ENCODE measurements at places on chromosomes 4 and X.

DNA sequence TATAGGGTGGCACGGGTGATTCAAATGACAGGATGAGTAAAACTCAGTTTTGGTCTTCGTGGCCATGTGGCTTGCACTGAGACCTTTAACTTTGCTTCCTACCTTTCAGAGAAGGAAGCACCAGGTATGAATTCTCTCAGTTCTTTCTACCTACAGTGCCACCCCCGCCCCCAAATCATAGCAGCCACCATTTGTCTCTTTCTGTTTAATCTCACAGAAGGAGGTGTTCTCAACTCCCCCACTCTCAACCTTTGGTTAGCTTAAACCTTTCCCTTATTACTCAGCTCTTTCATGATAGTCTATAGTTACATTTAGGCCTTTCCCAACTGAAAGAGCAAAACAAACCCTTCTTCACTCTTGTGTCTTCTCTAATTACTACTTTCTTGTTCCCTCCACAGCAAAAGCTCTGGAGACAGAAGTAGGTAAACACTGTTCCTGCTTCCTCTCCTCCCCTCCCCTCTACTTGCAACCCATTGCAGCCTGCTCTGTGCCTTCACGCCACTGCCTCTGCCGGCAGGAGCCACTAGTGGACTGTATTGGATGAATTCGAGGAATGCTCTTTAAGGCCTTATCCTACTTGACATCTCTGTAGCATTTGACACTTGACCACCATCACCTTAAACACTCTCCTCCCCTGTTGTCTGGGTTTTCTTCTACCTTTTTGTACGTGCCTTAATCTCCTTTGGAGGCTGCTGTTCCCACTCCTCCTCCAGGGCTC is 123.7 kb downstream of the AFF1 start:
- DNase-seq: peak; percentile 20

DNA sequence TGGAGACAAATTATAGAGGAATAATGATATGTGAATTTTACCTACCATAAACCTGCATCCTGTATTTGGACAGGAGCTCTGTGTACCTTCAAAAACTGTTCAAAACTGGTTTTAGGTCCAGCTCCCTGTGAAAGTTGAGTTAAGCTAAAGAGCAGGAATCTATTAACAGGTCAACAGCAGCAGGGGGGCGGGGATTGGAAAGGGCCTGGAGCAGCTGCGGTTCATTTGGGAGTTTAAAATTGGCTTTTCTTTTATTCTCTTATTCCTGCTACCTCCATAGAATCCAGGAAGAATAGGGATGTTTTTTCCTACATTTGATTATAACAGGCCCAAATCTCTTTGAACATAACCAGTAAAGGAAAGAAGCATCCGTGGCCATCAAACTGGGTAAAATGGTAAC is 23.8 kb downstream of the SHROOM3 start:
- DNase-seq: no peak

DNA sequence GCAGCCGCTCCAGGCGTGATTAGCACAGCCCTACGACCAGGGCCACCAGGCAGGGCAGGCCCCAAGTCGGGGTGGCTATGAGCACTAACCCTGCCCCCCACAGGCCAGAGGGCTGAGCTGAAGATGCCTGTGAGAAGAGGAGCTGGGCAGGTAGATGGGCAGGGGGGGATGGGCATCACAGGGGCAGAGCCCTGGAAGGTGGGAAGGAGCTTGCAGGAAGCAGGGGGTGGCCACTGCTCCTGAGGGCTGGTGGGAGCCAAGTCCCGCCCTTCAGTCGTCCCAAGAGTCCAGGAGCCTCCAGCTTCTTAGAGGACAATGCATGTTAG is 7.3 kb upstream of the MXD4 start:
- no peak for DNase-seq

- DNase-seq: no peak
These were observed 89.7 kb upstream of the PCDH7 start for GRCh38 chr4:30630431-30630830.

DNA sequence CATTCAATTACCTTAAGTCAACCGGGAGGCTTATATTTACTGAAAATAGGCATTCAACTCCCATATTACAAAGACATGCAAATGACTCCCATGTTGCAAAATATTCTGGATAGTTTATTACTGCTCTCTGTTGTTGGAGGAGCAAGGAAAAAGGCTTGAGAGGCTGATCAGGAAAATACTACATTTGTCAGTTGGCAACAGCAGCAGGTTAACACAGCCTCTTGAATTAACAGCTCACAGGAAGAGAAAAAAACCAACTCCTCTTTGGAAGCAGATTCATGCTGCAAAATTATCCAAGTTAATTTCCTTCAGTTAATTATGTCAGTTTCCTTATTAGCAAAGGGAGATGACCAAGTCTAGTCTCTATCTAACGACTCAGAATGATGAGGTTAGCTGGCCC is 238.9 kb downstream of the MAML3 start:
- no peak for DNase-seq

- DNase-seq: no peak
These were observed 95.5 kb upstream of the MSX1 start for GRCh38 chr4:4763822-4764557.

DNA sequence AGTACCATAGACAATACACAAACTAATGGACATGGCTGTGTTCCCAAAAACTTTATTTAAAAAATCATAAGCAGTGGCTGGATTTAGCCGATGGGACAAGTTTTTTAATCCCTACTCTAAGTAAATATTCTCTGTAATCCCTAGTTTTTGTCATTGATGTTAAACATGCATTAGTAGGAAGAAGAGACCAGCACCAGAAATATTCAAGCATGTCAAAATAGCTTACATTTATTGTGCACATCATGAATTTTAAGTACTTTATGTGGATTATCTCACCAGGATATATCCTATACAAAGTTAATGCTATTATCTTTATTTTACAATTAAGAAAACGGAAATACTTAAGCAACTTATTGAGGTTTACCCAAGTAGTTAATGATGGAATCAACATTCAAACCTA is 46.0 kb downstream of the HSPA4L start:
- no peak for DNase-seq

- DNase-seq: no peak
These were observed 23.0 kb upstream of the OTUD4 start for GRCh38 chr4:145203410-145203809.

DNA sequence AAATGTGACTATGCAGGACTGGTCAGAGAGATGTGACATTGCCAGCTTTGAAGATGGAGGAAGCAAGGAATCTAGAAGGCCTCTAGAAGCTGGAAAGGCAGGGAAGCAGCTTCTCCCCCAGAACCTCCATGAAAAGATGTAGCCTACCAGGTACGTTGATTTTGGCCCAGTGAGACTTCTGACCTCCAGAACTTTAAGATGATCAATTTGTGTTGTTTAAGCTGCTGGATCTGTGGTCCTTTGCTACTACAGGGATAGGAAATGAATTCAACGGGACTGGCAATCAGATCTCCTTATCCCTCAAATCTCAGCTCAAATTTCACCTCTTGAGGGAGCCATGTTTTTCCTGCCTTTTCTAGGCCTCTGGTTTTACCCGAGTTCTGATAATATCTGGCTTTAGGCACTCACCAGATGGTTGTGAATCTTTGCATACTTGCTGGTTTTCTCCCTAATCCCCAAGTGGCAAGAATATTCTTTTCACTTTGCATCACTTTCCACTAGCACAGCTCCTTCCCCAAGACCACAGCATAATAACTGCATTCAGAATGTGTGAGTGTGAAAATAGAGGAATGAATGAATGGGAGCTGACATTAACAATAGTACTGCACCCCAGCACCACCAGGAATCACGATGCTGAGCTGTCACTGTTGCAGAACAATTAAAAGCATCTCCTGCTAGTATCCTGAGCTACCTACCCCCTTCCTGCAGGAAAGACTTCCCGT is 25.5 kb upstream of the TMSB4X start:
- DNase-seq: no peak

Data from anterior cingulate cortex (tissue), 58 donors.